ENCODE measurements at places on chromosomes 1 and 21.

DNA sequence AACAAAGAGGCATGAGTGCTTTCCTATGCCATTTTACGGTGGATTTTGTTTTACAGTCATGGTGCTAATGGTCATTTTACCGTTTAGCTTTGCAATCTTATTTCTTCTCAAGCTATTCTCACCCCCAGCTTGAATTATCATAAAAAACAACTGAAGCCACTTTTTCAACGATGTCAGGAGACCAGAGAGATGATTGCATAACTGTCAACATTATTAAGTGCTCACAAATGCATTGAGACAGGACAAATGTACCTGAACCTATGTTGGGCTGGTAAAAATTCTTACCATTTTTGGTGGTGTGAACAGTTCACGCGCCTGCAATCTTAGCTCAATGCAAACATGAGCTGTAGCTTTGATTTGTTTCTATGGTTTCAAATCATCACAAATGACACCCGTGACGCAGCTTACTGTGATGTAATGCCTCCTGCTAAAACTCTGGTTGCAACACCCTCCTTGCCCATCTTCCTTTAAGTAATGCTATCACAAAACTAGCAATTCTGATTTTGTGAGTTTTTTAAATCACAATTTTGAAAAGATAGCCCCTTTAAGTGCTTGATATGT is 104.4 kb downstream of the UCHL5 start:
- DNase-seq: no peak

DNA sequence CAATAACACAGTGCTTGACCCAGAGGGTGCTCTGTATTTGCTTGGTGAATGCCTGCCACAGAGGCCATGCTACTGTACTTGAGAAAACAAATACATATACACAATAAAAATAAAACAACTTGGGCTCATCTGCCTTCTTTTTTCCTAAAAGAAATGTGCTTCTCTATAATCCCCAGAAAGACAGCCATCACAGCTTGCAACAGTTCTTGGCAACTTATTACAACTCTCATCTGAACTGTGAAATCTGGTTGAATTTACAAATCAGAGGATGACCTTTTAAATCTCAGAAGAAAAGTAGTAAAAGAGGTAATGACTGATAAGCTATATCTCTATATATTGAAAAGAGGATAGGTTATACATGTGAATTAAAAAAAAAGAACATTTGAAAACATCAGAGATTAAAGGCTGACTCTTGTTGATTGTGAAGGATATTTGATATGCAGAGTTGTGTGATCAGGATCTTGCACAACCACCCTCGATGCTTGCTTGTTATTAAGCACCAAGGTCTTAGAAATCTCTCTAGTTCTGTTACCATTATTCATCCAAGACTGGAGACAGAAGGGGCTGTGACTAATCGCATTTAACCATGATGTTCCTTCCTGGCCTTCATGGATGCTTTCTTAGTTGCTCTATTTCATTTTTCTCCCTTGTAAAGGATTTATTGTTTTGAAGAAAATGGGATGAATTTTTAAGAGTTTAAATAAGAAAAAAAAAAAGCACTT is 213.4 kb downstream of the APP start:
- no peak for DNase-seq

DNA sequence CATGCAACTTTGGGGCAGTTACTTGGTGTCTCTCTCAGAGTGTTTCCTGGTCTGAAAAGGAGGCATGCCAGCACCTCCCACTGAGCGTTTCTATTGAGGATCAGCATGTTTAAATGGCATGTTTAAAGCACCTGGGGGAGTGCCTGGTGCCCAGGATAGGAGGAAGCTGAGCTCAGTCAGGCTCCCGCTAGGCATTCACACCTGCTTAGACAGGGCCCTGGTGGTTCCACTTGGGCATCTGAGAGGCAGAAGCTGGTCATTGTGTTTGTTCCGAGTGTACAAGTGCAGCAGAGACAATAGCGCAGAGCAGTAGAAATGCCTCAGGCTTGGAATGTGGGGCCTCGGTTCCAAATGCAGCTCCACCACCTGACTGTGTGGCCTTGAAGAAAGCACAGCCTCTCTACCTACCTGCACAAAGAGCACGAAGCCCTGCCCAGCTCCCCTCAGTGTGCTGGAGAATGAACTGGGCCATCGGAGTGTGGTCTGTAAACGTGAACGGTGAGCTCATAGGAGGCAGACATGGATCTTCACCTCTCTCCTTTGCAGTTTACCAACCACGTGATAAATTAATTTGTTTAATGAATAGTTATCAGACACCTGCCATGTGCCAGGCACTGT is 20.3 kb upstream of the TMEM222 start:
- no peak for DNase-seq

DNA sequence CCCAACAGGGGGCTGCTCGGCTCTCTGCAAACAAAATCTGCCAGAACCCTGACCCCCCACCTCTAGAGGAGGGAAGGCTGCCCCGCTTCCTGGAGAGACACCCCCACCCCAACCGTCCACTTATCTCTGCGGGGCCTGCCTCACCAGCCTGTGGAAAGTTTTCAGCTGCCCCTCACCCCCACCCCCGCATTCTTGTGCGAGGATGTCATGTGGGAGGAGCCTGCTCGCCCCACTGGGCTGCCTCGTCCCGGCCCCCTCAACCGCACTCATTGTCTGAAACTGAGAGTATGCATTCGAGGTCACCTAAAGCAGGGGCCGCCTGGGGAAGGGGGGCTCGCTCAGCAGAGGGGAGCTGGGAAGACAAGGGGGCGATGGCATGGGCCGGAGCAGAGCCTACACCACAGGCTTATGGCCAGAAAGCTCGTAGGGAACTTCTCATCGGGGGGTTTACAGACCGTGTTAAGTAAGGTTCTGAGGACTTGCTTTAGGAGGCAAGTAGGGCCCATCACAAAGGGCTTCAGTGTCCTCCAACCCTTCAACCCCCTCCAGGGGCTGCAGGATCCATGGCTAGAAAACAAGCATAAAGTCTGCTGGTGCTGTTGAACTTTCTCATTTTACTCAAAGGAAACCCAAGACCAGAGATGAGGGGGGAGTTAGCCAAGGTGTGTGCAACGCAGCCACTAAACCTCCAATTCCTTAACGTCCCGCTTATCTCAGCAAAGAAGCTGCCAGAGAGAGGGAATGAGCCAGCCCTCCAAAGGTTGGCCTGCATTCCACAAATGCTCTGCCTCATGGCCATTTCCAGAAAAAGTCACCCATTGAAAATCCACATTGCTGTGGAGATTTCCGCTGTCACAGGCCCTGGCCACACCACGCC is 9.4 kb downstream of the EPHA2 start:
- no peak for DNase-seq

DNA sequence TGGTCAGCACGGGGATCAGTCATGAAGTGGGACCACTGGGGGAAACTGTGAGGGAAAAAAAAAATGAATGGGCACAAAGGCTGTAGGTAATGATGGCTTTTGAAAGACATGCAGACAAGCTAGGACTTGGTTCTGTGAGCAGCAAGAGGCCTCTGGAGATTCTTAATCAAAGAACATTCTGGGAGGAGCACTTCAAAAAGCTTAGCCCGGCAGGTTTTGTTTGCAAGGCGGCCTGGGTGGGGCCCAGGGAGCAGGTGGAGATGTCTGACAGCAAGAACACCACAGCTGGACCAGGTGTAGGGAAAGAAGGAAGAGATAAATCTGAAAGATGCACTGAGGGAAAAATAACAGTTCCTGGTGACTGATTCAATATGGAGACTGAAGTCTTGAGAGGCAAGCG is 6.0 kb downstream of the TEX35 start:
- no peak for DNase-seq

- no peak for DNase-seq
These were observed 39.1 kb downstream of the DYRK1A start for GRCh38 chr21:37405629-37406028.

- no peak for DNase-seq
These were observed 104.3 kb upstream of the CD34 start for GRCh38 chr1:208015255-208015654.

DNA sequence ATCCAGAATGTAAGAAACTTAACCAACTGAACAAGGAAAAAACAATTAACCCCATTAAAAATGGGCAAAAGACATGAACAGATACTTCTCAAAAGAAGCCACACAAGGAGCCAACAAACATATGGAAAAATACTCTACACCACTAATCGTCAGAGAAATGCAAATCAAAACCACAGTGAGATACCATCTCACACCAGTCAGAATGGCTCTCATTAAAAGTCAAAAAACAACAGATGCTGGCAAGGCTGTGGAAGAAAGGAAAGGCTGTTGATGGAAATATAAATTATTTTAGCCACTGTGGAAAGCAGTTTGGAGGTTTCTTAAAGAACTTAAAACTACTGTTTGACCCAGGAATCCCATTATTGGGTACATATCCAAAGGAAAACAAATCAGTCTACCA is 51.2 kb downstream of the RGS4 start:
- DNase-seq: no peak

- no peak for DNase-seq
These were observed 33.3 kb downstream of the MAEL start for GRCh38 chr1:167022384-167022783.

DNA sequence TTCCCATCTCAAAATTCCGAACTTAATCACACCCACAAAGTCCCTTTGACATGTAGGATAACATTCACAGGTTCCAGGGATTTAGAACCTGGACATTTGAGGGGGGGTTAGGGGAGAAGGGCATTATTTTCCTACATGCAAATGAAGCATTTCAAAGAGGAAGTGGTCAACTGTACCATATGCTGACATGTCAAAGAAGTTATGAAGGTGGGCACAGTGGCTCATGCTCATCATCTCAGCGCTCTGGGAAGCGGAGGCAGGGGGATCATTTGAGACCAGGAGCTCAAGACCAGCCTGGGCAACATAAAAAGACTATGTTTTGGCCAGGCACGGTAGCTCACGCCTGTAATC is 35.7 kb downstream of the PTP4A2 start:
- no peak for DNase-seq

- DNase-seq: peak; percentile 44
These were observed 1.4 kb downstream of the SH3BGRL3 start for GRCh38 chr1:26281091-26281958.

- no peak for DNase-seq
These were observed 89.4 kb downstream of the PAPPA2 start for GRCh38 chr1:176552217-176552991.

DNA sequence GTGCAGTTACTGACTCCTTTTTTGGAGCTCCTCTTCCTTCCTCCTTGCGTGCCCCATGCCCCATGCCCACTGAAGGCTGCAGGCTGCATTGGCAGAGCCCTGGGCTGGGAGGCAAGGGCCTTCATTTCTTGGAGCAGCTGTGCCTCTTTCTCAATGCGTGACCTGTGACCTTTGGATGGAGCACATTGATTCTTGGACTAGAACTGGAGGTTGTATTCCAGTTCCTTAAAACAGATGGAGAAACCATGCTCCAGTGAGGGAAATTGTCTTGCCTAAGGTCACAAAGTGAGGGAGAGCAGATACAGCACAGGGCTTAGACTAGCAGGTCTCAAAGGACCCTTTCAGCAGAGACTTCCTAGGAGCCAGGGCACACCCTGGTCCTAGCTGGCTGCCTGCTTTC is 9.0 kb downstream of the TMEM269 start:
- DNase-seq: no peak

DNA sequence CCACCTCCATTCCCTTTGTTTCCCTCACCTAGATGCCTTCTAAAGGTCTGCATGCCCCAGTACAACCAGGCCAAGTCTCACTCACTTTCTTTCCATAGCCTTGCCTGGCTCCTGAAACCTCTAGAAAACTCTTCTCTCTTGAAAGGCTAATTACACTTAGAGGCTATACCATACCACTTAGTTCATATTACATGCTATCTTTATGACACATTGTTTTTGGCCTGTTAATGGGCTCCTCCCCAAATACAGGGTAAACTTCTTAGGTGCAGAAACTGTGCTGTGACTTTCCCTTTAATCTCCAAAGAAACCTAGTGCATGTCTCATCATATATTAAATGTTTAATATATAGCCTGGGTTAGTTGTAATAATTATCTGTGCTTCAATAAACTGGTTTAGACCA is 56.6 kb upstream of the C1orf105 start:
- DNase-seq: no peak

DNA sequence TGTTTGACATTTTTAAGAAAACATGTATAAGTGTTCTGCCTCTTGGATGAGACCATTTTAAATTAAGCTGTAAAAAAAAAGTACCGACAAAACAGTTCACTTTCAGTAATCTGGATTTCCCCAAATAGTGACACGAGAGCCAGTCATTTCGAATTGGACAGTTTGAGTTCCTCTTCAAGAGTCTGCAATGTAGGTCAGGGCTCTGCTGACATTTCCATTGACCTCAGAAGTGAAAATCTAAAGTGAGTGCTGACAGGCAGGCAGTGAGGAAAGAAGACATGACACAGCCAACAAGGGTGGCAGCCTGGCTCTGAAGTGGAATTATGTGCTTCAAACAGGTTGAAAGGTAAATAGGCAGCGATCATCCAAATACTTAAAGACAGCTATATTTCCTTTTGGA is at the start of gene IL23R:
Gene IL23R, plus strand, starts transcription at position 259 of the 400 bp plus-strand sequence. CDS start 1,667 bp downstream, outside the sequence.
- DNase-seq: peak; percentile 52

DNA sequence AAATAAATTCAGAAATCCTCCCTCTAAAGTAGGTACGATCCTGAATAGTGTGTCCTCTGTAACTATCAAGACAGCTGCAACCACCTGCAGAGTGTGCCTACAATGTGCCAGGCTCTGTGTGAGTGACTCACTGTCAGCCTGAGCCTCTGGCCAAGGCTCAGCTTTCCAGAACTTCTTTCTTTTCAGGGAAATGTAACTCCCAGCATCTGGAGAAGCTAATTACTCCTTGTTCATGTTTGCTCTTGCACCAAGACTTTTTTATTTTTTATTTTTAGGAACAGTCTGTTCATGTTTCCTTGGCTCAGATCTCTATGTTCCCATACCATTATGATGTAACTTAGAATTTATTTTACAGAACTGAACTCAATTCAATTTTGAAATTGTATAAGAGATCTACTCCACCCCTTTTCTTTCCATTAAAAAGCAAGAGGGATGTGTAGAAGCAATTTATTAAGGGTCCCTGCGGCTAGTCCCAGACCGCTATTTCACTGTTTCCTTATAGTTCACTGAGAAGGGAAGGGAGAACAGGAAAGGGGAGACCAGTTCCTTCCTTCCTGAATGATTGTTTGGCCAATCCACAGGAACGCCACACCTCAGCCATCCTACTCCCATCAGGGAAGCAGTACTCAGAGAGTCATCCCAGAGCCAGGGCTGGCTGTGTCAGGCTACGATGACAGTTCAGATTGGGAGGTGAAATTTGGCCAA is 112.4 kb upstream of the ZNF648 start:
- DNase-seq: no peak

DNA sequence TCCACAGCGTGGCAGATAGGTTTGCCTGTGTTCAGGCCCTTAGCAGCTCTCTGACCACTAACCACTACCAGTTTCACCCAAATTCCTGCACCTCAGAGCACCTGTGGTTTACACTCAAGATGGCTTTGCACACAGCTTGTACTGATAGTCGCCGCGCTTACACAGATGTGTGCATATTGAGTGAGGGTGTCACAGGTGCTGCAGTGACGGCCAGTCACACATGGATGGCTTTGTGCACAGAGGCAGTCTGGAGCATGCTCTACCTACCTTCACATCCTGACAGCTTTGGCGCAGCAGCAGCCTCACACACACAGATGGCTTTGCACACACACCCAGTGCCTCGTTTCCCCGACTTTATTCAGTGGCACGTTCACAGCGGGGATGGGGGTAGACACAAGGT is 7.5 kb downstream of the DMAP1 start:
- DNase-seq: no peak

GRCh38 chr1:155049651-155050559 is 1.2 kb upstream of the ADAM15 start:
- no peak for DNase-seq

GRCh38 chr1:165383599-165384405 is 27.3 kb upstream of the LMX1A start:
- no peak for DNase-seq

GRCh38 chr1:112687361-112687760 is 12.9 kb downstream of the MOV10 start:
- DNase-seq: no peak

All from stimulated activated CD8-positive, alpha-beta memory T cell treated with anti-CD3 and anti-CD28 coated beads, Interleukin-4, amount 100 ng/mL, for 48 hours (primary cell).